G401 (cell line): ENCODE measurements at places on chromosomes 7 and 10. TPM values are rescaled to one million over a fixed set of nuclear protein-coding genes. Genes with fewer than 3 reads are reported as not detected.

BET1 gene
- 20.9 and 30.8 TPM in 2 replicates for total RNA-seq

MKI67 gene
- 9.2 and 13.8 TPM in 2 replicates for total RNA-seq

FKBP9 gene
- total RNA-seq: 87.3 and 89.2 TPM in 2 replicates

PHKG1 gene
- not detected in 2 replicates for total RNA-seq

CACNA2D1 gene
- 1.4 and 7.8 TPM in 2 replicates for total RNA-seq

NPC1L1 gene
- total RNA-seq: not detected in 2 replicates

CHPF2 gene
- 22.3 and 31.1 TPM in 2 replicates for total RNA-seq
